Activated CD4-positive, alpha-beta T cell treated with anti-CD3 and anti-CD28 coated beads, Interleukin-2, amount 50 U/mL, for 24 hours (primary cell): ENCODE measurements at places on chromosomes 7 and 10.

GRCh38 chr7:149495785-149496641, 1.6 kb downstream of the ZNF746 start:
- DNase-seq = no peak

- no peak for DNase-seq
Measured at GRCh38 chr10:99966306-99966705, 43.4 kb downstream of the DNMBP start.

DNA sequence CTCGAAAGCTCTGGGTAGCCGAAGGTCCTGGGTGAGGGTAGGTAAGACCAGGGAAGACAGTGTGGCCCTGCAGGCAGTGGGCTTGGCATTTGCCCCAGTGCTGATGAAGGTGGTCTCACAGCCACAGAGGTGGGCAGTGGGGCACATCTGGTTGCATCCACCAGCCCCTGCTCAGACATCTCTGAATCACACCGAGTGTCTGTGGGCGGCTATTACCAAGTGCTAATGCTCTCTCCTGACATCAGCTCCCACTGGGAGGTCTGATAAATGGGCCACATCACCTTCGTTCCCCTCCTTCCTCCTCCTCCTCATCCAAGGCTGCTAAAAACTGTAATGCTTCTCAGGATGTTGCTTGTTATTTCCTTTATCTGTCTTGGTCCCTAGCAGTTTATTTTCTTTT, 330.9 kb upstream of the COBL start:
- no peak for DNase-seq

- no peak for DNase-seq
Measured at GRCh38 chr10:56370217-56371113, 9.4 kb upstream of the ZWINT start.

DNA sequence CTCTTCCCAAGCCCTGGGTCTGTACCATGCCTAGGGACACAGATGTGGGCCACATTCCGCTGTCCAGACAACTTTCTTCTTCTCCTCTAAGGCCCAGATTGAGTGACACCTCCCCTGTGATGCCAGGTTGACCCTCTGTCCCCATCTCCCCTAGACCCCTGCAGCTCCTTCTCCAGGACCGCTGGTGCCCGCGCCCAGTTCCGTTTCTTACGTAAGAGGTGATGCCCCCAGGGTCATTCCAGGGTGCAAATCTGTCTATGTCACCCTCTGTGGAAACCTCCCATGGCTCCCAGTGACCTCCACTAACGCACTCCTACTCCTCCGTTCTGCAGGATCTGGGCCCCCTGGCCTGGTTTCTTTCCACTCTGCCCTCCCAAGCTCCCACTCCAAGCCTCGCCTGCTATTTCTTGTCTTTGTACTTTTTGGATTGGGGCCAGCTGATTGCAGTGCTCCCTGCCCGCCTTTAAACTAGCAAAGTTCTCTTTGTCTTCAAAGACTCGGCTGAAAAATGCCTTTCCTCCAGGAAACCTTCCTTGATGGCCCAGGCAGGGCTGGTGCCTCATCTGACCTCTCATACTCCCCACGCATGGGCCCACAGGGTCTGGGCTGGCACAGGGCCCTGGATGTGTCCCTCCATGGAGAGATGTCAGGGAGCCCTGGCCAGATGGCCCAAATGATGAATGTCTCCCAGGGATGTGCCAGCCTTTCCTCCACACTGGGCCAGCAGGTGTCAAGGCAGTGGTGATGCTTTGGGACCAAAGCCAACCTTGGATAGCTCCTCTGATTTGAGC, 21.3 kb upstream of the ELN start:
- no peak for DNase-seq
